ENCODE measurements at places on chromosomes 1 and 21. TPM values are rescaled to one million over a fixed set of nuclear protein-coding genes. Genes with fewer than 3 reads are reported as not detected.

DNA sequence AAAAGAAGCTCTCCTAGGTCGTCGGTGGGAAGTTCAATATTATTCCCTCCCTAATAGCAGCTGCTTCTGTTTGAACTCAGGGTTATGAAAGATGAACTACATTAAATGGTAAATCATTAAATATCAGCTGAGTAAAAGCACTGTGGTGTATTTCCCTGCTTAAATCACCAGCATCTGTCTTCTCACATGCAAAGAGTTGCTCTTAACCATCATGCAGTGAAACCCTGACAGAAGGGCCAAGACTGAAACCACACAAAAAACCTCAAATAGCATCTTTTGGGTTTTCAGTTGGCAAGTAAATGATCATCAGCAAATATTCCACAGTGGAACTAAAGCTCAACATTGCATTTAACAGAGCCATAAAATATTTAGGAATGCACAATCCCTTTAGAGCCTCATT lies 380.0 kb upstream of the ADGRL2 start:
- H3K27ac ChIP-seq, result no peak overlapping the region
- no peaks in the 10 kb centered on the region for H3K36me3 ChIP-seq
- no peak overlapping the region for H3K4me3 ChIP-seq
- no peaks in the 10 kb centered on the region for H3K4me1 ChIP-seq
- DNase-seq, result no peak

DNA sequence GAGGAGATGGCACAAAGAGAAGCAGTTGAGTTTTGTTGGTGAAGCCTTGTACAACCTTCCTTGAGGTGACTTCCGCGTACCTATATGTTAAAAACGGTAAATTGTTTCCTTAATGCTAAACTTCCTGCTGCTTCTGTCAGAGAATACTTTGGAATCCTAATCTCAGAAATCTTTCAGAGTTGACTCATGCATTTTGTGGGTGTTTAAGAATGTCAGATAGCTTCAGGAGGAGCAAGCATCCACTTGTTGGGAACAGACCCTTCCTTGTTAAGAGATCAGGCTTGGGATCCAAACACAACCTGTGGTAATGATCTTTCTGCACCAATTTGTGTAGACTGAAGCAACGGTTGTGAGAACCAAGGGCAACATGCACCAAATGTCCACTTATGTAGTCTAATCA lies 29.5 kb downstream of the AK4 start:
- H3K27me3 ChIP-seq, result peaks cover under 1% of the 10 kb centered on the region
- no peaks in the 10 kb centered on the region for H3K36me3 ChIP-seq
- H3K4me1 ChIP-seq, result peaks cover 31% of the 10 kb centered on the region
- H3K27ac ChIP-seq, result no peak overlapping the region
- peak; percentile 85 for DNase-seq
- H3K4me3 ChIP-seq, result no peak overlapping the region

GRCh38 chr1:237799762-237800474 lies 90.8 kb downstream of the ZP4 start:
- DNase-seq, result no peak
- H3K4me3 ChIP-seq, result no peak overlapping the region
- no peak overlapping the region for H3K27ac ChIP-seq
- no peaks in the 10 kb centered on the region for H3K4me1 ChIP-seq
- H3K27me3 ChIP-seq, result no peaks in the 10 kb centered on the region

GRCh38 chr1:30527511-30528140 lies 195.8 kb downstream of the MATN1 start:
- H3K36me3 ChIP-seq, result no peaks in the 10 kb centered on the region
- no peak overlapping the region for H3K27ac ChIP-seq
- DNase-seq, result no peak
- H3K4me1 ChIP-seq, result peaks cover 24% of the 10 kb centered on the region
- no peak overlapping the region for H3K4me3 ChIP-seq
- no peaks in the 10 kb centered on the region for H3K27me3 ChIP-seq

DNA sequence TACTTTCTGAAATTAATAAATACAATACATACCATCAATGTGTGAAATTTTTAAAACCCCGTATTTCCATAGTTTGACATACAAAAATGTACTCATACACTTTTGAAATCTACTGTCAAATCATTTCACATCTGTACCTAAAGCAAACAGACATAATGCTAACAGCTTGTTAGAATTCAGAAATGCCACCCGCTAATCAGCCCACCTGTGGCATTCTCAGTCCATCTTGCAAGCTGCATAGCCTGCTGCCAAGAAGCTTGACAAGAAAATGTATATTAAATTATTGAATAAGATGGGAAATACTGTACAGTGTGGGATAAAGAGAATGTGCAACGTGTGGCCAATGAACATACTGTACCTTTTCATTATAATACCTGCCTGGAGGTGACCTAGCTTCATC lies 55.1 kb downstream of the ZBTB18 start:
- DNase-seq, result no peak
- peaks cover 10% of the 10 kb centered on the region for H3K4me1 ChIP-seq
- no peak overlapping the region for H3K4me3 ChIP-seq
- H3K36me3 ChIP-seq, result no peaks in the 10 kb centered on the region
- no peaks in the 10 kb centered on the region for H3K27me3 ChIP-seq

- H3K4me3 ChIP-seq, result no peak overlapping the region
- DNase-seq, result no peak
- H3K36me3 ChIP-seq, result no peaks in the 10 kb centered on the region
- H3K27ac ChIP-seq, result no peak overlapping the region
Measured at GRCh38 chr1:243715285-243715684, 134.8 kb downstream of the AKT3 start.

- no peak for DNase-seq
- H3K4me3 ChIP-seq, result no peak overlapping the region
- H3K36me3 ChIP-seq, result peaks cover 37% of the 10 kb centered on the region
- H3K27ac ChIP-seq, result no peak overlapping the region
- H3K4me1 ChIP-seq, result no peaks in the 10 kb centered on the region
Measured at GRCh38 chr1:160360227-160360695, 6.6 kb upstream of the NHLH1 start.

DNA sequence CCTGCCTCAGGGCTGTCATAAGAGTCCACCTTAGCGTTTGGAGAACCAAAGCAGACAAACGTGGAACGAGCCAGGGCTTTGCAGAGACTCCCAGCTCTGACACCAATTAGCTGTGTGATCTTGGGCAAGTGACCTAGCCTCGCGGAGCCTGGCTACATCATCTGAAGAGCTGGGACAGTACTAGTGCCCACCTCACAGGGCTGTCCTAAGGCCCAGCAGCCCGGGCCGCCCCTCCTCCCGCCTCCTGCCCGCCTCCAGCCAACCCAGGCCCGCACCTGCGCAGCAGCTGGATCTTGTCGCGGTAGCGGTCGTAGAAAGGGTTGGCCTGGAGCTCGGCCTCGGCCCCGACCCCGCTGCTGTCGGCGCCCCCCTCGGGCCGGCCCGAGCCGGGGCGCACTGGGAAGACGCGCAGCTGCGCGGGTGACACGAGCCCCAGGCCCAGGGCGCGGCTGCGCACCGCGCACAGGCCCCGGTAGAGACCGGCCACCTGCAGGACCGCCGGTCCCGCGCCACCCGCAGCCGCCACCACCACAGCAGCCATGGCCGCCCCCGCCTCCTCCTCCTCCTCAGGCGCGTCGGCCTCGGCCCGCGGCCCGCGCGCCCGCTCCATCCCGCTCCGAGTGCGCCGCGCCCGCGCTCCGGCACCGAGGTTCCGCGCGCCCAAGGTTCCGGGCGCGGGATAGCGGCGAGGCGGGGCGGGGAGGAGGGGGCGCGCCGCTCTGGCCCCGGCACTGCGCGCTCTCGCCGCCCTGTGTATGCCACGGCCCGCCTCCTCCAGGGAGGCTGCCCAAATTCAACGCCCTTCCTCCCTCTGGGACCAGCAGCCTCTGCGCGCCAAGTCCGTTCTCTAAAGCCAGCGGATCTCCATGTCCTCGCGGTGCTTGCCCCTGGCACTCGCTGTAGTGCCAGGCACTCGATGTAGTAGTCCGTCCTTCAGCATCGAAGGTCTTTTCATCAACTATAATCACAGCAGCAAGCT lies at the start of gene ATPAF1:
ATPAF1 (minus strand) TSS at position 583 of the 979 bp plus-strand sequence; CDS start at position 541, 42 bp downstream.
- peaks cover 19% of the 10 kb centered on the region for H3K36me3 ChIP-seq
- peak within 1 kb of the TSS; percentile 53 for H3K27ac ChIP-seq
- peaks cover 10% of the 10 kb centered on the region for H3K4me1 ChIP-seq
- peak; percentile 97 for DNase-seq

DNA sequence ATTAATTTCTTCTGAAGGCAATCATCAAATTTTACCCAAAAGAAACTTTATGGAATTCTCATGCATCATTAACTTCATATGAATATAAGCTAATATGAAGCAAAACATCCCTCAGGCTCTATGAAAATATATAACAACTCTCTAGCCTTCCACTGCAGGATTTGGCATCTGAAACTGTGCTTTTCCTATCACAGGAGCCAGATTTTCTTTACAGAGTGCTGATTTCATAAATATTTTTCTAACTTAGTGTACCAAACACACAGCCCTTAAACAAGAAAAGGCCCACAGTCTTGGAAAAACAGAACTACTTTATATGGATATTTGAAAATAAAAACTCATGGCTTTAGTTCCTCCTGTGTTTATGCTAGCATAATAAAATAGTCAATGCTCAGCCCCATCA lies 559.5 kb upstream of the CHRM3 start:
- H3K27me3 ChIP-seq, result no peaks in the 10 kb centered on the region
- no peak overlapping the region for H3K27ac ChIP-seq
- no peak for DNase-seq
- H3K4me1 ChIP-seq, result no peaks in the 10 kb centered on the region
- H3K4me3 ChIP-seq, result no peak overlapping the region

DNA sequence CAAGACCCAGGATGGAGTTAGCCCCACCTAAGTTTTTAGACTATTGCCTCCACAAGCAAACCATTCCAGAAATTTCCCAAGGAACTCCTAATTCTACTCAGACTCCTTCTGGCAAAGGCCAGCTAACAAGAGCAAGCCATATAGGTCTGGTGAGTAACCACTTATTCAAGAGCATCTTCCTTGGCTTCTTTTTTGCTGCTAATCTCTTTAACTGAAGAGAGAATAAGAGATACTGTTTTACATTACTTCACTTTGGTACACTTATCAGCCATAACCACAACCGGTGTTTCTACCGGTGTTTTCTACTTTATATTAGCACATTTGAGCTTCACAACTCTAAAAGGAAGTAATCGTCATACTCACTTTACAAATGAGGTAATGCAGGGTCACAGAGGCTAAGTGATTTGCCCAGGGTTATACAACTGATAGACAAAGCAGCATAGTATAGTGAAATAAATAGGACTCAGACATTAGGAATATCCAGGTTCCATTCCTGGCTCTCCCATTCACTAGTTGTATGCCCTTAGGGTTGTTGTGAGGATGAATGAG lies 1.7 kb upstream of the EPS15 start:
- DNase-seq, result peak; percentile 84
- no peaks in the 10 kb centered on the region for H3K27me3 ChIP-seq
- H3K4me3 ChIP-seq, result no peak overlapping the region
- H3K36me3 ChIP-seq, result no peaks in the 10 kb centered on the region
- peak overlapping the region; percentile 32 for H3K27ac ChIP-seq

GRCh38 chr1:91400133-91400725 lies 4.4 kb downstream of the HFM1 start:
- H3K27me3 ChIP-seq, result peaks cover 2% of the 10 kb centered on the region
- no peak overlapping the region for H3K4me3 ChIP-seq
- H3K36me3 ChIP-seq, result no peaks in the 10 kb centered on the region
- no peak for DNase-seq

DNA sequence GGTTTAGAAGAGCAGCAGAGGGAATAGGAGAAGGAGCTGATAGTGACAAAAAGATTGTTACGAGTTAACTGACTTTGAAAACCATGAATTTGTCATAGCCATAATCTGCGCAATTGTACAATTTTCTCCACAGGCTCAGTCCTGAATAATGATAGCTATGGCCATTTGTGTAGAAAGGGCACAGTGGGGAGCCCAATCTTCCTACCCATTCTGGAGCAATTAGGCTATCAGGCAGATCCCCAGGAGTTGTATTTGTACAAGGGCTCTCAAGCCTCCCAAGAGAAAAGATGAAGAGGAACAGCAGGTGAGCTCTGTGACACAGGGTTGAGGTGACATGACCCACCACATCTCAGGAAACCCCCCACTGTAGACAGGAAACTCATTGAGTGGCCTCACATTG lies 42.1 kb upstream of the SAMD13 start:
- H3K27me3 ChIP-seq, result no peaks in the 10 kb centered on the region
- no peaks in the 10 kb centered on the region for H3K36me3 ChIP-seq
- H3K4me3 ChIP-seq, result no peak overlapping the region
- no peak for DNase-seq

DNA sequence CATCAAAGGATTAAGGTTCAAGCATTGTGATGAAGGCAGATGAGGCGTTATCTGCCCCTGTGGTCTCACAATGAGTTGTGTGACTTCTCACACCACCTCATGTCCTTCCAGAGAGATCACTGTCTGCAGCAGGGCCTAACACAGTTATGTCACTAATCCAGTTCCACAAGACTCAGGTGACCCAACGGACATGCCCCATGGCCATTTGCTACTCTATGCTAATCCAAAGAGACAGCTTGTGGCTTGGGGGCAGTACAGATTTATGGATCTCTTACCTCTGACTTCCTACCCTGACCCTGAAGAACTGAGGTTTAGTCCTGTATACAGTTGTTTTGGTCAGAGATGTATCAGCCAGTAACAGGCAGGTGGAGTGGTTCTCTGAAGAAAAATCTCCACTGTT lies 147.1 kb downstream of the GLUL start:
- DNase-seq, result no peak
- no peak overlapping the region for H3K27ac ChIP-seq
- no peaks in the 10 kb centered on the region for H3K4me1 ChIP-seq
- no peak overlapping the region for H3K4me3 ChIP-seq

Gene MFSD2A
- 3.6 TPM for total RNA-seq

Gene LMNA
- 854 TPM for total RNA-seq

Gene GPR3
- under 0.01 TPM for total RNA-seq

Gene CDA
- total RNA-seq, result 0.59 TPM

Gene KIF17
- 0.36 TPM for total RNA-seq

Gene PADI2
- under 0.01 TPM for total RNA-seq
